ENCODE measurements at places on chromosomes 7 and 10.

GRCh38 chr10:27439101-27439500 lies 65.0 kb upstream of the RAB18 start:
- no peak for DNase-seq

DNA sequence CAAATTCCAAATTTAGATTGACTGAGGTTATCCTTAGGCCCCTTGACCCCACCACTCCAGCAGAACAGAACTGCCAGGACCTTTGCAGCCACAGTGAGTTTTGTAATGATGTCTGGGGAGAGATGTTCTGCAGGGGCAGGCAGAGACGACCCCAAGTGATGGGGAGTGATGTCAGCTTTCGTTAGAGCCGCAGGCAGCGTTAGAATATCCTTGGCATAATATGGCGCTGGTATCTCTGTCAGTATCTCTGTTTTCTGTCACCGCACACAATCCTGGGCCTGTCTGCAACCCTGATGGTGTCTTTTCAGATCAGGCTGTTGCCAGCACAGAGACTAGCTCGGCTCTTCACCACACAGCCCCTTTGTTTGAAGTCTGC lies 1083.6 kb downstream of the KCNMA1 start:
- no peak for DNase-seq

- no peak for DNase-seq
Observed at GRCh38 chr10:23558361-23558799, 119.5 kb downstream of the OTUD1 start.

DNA sequence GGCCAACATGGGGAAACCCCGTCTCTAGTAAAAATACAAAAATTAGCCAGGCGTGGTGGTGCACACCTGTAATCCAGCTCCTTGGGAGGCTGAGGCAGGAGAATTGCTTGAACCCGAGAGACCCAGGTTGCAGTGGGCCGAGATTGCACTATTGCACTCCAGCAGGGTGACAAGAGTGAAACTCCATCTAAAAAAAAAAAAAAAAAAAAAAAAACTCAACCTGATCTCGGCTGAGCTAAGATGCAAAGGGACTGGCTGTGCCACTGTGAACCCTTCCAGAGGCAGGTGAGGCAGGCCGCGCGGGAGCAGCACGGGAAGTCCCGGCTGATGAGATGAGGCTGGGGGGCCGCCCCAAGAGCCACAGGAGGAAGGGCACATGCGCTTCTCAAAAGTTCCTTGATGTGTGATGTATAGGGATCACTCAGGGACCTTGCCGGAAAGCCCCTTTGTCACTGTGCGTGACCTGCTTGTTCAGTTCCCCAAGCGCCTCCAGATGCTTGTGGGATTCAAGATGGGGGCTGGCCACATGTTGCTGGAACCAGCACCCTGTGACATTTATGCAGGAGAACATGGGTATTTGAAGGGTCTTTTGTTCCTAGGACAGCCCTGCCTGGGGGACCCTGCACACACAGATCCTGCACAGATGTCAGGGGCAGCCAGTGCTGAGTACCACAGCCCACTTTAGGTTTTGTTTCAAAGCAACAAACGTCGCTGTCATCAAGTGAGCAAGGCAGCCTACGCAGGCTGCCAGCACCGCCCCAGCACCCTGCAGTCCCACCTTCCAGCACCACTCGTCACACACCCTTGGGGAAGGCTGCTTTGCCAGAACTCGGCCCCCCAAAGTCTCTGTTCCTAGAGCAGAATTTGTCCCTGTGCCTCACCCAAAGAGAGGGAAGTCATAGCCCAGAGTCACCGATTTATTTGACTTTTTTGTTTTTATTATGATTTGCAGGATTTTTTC lies 74.8 kb upstream of the SH2B2 start:
- DNase-seq, result no peak

DNA sequence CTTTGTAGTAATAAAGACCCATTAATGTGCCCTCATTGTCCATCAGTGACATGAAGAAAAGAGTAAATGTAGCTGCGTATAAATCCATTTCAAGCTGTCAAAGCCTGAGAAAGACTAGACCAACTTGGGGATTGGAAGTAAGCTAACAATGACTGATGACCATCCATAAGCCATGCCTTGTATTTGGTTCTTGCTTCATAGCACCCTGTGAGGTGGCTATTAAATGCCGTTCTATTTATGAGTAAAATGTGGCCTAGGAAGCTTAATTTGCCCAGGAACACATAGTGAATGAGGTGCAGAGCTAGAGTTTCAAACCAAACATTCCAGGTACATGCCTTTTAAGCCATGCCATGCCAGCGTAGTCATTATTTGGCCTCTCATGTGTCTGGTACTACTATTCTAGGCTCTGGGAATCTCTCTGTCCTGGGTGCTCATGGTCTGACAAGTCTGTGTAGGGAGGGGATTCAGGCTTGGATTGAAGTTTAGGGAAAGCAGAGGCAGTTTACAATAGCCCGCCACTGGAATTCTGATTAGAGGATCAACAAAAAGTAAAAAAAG lies 92.1 kb downstream of the ZNF277 start:
- no peak for DNase-seq

DNA sequence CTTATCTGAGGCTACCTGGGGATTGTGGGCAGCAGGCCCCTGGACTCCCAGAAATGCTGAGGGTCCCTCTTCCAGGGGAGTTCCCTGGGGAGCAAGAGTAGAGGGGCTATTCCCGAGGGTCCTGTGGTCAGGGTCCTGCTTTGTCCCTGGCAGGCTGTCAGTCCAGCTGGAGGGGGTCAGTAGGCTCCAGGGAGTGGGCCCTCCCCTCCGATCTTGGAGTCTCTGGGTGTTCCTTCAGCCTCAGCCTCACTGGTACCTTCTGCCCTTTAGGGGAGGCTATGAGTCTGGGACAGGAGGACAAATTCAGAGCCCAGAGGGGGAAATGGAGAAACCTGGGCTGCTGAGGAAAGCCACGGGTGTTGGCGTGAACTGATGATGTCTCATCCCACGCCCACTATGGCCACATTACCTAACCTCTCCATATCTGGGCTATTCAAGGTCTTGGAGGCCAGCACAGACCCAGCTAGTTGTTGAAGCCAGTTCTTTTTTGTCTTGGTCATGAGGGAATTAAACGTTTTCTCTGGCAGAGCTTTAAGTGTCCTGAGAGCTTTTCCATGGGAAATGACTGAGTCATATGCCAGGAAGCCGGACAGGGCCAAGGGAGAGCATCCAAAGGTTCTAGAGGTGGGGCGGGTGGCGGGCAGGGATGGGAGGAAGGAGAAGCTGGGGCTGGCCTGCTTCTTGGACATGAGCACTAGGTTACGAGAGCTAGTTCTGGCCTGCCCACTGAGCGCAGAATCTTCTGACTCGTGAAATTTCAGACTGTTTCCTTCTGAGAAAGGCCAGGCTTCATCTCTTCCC lies 6.2 kb downstream of the CALHM2 start:
- no peak for DNase-seq

- no peak for DNase-seq
Observed at GRCh38 chr10:548238-548901, 141.1 kb downstream of the DIP2C start.

DNA sequence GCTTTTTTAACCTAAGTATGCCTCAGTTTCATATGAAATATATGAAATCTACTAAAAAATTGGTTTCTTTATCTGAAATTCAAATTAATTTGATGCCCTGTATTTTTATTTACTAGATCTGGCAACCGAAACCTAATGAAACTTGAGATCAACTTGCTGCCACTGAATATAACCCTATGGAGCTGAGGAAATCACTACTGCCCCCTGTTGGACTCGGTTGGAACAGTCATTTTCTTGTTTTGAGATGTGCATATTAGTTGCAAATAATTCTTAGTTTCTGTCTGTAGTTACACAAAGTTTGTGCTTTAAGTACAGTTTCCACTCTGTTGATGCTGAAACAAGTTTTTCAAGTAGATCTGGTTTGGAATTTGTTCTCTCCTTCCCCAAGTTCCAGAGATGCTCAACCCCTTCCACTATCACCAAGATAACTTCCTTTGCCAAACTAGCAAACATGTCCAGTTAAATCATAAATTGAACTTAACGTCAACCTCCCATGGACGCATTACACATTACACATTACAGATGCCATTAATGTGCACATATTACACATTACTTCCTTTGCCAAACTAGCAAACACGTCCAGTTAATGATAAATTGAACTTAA lies 22.2 kb upstream of the EXOC4 start:
- DNase-seq, result peak; percentile 28

DNA sequence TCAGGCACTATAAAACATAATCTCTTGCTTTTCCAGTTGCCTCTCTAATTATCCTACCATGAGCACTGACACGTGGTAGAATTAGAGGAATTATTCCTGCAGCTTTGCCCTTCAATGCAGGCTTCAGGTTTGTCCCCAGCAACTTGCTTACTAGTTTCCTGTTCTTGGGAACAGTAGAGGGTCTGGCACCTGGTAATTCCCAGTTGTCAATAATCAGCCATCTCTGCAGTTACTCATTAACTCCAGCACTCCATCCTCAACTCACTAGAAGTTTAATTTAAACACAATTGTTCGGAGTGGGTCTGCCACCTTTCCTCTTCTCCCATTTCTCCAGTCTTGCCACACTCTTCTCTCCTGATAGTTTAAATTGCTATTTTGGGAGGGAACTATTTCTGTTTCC lies 324.3 kb upstream of the KIAA1217 start:
- no peak for DNase-seq

- DNase-seq, result no peak
Observed at GRCh38 chr7:147022056-147022455, 905.5 kb downstream of the CNTNAP2 start.

DNA sequence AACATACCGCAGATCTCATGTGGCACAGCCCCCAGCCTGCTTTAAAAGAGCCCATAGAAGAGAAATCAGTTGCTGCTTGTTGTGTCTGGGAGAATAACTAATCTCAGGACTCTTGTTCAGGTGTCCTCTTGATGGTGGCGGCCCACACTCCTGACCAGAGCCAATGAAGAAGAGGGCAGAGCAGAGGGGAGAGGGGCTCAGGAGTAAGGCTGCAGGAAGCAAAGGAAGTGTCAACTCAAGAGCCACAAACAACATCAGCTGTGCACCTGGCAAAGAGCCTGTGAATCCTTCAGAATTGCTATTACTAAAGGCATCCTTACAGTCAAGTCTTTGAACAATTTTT lies 59.8 kb upstream of the PTN start:
- no peak for DNase-seq

DNA sequence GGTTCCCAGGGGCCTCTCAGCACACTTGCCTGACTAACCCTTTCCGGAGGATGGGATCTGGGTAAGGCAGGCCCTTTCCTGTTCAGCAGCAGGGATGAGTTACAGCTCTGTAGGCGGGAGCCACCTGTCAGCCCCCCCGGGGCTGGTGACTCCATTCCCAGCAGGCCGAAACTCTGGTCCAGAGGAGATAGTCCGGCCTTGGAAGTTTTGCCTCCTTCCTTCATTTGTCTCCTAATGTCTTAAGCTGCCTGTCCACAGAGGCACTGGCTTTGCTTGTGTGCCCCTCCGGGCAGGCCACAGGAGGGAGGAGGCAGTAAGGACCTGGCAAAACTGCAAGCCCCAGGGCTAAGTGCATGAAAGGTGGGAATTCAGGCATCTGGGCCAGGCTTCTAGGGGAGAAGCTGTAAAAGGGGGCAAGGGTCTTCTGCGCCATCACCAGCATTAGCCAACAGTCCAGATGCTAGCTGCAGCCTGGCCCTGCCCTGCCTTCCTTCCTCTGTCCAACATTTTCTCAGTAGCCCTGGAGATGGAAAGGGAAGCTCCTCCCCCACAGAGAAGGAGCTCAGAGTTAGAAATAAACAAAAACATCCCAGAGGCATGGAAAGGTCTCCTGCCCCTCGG lies 1.2 kb downstream of the ADIRF start:
- DNase-seq, result no peak
